ENCODE measurements at places on chromosomes 2 and 18.

GRCh38 chr2:66494708-66495107 is 59.8 kb downstream of the MEIS1 start:
- DNase-seq, result no peak

- DNase-seq, result no peak
Observed at GRCh38 chr2:222813177-222813843, 47.5 kb upstream of the ACSL3 start.

- DNase-seq, result no peak
Observed at GRCh38 chr2:131029812-131030211, 63.4 kb downstream of the FAM168B start.

DNA sequence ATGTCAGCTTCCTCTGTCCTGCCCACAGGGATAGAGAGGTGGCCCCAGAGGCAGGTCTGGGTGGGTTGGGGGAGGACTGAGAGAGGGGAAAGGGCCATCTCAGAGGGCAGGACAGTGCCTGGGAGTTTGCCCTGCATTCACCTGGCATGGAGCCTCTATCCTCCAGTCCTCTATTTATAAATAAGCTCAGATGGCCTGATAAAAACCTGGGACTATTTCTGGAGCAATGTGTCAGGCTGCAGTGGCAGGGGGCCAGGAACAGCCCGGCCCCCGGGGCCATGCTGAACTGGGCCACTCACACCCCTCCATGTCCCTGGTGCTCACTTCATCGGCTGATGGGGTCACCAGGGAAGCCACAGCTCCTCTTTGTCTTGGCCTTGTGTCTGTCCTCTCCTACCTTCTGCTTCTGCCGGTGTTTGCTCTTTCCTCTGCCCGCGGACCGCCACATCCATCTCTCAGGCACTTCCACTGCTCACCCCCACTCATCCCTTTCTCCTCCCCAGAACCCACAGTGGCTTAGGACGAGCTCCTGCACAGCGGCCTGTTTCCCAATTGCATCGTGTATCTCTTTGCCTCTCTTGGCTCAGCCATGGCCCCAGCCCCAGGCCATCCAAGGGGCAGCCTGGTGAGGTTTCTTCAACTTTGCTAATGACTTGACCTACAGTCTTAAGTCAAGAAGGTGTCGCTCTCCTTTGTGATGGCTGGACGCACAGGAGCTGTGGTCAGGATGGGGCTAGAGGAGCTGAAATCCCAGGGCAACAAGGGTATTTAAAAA is 38.8 kb downstream of the SCTR start:
- DNase-seq, result no peak

GRCh38 chr2:224881846-224882245 is 160.4 kb downstream of the DOCK10 start:
- no peak for DNase-seq

DNA sequence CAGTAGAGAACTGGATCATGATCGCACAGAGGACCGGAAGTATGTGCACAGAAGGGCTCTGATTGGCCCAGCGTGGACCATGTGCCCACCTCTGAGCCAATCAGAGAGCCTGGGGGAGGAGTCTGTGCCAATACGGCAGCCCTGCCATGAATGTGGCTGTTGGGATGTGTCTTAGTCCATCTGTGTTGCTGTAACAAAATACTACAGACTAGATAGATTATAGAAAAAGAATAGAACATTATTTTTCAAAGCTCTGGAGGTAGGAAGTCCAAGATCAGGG is 132.0 kb downstream of the NDUFA10 start:
- no peak for DNase-seq

- no peak for DNase-seq
Observed at GRCh38 chr18:48336332-48336731, 72.9 kb downstream of the ZBTB7C start.

DNA sequence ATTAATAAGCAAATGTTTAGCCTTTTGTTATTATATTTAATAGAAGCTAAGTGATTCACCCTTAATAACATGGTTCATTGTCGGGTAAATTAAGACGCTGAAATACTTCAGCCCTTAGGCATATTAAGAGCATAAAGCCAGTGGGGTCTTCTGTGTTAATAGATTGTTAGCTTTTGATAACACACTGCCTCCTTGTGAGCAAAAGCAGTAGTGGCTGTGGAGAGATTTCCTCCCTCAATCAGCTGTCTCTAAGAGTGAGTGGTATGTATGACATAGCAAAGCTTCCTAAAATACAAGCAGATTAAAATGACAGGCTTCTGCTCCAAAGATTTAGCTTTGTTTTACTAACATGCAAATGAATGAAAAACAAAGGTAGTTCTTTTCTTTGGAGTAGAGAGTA is 143.7 kb upstream of the SYT4 start:
- DNase-seq, result no peak

DNA sequence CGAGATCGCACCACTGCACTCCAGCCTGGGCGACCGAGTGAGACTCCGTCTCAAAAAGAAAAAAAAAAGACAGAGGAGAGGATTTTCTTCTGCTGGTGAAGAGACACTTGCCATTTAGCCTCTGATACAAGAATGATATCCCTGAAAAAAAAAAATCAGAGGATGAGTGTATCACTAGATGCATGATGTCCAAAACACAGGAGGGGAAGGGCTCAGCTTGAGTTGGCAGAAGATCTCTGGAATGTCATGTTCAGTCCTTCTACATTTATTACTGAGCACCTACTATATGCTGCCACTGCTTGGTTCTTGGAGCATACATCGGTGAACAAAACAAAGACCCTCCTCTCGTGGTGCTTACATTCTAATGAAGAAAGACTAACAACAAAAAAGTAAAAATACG is 10.9 kb upstream of the PKDCC start:
- DNase-seq, result no peak

DNA sequence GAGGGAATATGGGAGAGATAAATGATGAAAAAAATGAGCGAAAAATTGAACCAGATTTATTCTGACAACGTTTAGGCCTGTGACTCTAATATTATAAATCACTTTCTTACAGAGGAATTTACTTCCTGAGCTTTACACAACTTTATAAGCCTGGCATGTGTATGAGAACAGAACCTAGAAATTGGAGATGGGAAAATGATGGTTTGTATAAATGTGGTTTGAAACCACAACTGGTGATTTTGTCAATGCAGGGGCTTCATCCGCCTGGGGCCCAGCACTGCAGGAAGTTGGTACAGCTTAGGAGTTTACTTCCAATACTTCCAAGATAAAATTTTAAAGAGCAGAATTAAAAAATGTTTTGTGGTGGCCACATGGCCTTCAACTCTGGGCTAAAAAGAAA is 82.3 kb downstream of the VAPA start:
- DNase-seq, result no peak

DNA sequence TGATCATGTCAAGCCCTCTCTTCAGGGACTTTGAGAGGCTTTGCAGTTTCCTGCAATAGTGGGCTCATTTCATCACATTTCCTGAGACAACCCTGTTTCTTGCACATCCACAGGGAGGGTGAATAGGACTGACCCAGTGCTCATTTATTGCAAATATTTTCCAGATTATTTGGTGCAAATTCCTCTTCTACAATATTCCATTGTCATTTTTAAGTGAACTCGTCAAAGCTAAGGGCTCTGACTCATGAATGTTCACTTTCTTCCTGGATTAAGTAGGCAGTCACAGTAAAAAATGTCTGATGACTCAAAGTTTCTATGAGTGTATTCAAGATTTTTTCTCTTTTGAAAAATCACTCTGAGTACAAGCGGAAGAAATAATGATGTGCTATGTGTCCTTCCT is 225.5 kb upstream of the GALNT5 start:
- no peak for DNase-seq

GRCh38 chr2:95234816-95235215 is 27.5 kb downstream of the ZNF892 start:
- DNase-seq, result no peak

- no peak for DNase-seq
Observed at GRCh38 chr18:65093346-65093745, 657.5 kb upstream of the CDH7 start.

GRCh38 chr2:241081190-241081642 is 20.9 kb downstream of the MTERF4 start:
- DNase-seq, result no peak

- no peak for DNase-seq
Observed at GRCh38 chr18:57439609-57439968, 4.4 kb downstream of the ONECUT2 start.

DNA sequence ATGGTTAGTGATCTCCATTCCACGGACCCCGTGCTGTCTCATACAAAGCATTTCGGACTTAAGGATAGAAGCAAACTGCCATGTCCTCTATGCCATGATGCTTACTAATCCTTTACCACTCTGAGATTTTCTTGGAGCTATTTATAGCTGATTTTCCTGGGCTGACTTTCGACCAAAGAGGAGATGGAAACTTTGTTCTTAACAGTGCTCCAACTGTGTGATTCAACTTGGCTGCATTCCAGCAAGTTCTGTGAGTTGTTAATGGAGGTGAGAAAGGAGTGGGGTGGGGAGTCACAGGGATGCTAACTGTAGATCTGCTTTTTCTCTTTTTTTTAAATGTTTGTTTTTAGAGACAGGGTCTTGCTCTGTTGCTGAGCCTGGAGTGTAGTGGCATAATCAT is 45.5 kb upstream of the MSH2 start:
- no peak for DNase-seq
